HL-60 (cell line): ENCODE measurements at places on chromosomes 11 and 22.

- no peak for DNase-seq
Measured at GRCh38 chr22:45334068-45334467, 24.3 kb downstream of the FAM118A start.

DNA sequence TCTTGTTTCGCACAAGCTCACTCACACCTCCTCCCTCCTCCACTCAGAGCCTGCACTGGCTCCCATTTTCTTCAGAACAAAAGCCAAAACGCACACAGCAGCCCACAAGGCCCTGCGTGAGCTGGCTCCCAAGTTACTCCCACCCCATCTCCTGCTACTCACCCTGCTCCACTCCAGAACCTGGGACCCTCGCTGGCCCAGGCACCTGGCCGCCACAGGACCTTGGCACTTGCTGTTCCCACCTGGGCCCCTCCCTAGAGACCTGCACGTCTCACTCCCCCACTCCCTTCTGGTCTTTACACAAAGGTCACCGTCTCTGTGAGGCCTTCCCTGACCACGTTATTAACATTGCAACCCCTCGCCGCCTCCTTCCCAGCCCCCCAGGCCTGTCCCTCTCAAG is 945 bp upstream of the MFNG start:
- no peak for DNase-seq

DNA sequence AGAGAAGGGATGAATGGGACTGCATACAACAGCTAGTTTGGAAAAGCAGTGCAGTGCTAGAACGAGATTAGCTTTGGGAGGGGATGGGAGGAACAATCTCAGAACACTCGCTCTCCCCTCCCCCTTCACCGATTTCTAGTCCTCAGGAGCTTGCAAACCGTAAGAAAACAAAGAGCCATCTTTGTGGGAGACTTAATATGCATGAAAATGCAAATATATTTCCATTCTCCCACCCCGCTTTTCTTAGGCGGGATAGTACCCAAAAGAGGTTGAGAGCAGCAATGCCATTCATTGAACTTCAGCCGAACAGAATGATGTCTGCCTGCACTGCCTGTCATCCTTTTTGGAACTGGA is 1.1 kb downstream of the SPINDOC start:
- no peak for DNase-seq

DNA sequence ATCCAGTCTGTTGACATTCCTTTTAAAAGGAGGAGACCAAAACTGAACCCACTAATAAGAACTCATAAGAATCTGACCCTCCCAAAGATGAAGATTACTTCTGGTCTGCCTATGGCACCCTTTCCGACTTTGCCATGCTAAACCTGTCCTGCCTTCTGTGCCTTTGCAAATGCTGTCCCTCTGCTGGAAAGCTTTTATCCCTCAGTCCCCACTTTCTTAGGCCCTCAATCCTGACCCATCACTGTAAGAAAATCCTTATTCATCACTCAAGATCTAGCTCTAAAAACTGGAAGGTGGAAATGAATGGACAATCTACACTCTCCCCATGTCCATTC is 10.4 kb downstream of the MPZL3 start:
- no peak for DNase-seq

DNA sequence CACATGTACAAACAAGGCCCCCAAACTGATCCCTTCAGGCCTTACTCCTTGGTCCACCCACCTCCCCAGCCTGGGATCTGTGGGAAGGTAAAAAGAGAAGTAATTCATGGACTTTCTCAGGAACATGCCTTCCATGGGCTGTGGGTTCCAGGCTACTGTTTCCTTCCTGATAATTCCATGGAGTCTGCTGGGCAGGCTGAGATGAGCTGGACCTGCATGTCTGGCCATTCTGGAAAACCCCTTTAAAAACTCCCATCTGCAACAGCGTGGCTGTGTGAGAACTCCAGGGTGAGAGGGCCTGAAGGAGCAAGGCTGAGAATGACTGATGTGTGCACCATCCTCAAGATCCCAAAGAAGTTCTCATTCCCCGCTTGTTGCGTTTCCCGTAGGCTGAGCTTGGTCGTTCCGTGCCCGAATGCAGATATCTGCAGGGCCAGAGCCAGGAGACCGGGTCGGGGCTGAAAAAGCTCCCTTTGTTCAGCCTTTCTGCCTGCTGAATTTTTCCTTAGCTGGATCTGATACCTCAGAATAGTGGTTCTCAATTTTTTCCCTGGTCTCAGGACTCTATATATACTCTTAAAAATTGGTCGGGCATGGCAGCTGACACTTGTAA is 72.9 kb downstream of the NAT10 start:
- no peak for DNase-seq

DNA sequence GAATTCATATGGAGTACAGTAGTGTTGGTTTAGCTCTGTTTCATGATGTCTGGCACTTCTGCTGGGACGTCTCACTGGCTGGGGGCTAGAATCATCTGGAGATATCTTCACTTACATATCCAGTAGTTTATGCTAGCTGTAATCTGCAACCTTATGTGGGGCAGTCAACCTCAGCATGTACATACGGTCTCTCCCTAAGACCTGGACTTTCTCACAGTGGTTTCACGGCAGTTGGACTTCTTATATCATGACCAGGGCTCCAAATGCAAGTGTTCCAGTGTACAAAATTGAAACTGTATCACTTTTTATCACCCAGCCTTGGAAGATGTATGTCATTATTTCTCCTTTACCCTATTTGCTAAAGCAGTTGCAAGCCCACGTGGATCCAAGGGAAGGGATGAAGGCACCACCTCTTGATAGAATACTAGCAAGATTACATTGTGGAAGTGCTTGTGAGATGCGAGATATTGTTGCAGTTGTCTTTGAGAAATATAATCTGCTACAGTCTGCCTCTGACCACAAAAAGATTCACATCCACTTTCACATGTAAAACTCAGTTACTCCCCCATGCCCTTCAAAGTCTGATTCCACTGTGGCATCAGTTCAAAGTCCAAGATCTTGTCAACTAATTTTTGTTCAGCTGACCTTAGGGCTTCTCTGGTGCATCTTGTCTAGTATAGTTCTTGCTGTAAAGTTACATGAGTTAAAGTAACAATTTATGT is 316.6 kb upstream of the NCAM1 start:
- DNase-seq, result no peak

DNA sequence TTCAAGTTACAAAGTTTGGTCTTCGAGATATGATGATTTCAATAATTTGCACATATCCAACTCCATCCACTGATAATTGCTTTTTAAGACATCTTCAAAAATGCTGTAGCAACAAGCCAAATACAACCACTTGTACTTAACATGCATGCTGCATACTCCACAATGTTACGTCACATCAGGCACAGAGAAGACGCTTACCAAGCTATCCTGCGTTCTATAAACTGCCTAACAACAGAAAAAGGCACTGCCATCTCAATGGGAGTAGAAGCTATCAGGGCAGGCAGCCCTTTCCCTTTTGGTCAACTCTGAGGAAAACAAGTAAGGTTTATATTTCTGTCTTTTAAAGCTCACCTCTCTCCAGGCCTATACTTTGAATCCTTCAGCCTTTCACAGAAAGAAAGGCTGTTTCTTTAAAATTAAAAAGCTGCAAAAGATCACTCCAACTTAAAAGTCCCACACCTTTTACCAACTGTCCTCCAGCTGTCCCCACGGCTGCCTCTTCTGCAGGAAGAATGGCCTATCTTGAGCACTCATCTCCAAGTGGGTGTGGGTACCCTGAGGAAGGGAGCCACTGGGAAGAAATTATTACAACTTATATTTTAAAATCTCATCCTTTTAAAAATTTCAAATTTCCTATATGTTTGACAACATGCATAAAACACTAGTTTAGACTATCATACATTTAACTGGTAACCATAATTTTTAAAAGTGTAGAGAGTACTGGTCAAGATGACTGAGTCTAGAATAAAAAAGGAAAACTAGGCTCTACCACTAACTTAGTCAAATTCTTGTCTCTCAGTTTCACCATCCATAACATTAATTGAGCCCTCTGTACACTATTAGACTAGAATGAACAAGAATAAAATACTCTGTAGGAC is 14.5 kb downstream of the PHF21A start:
- DNase-seq, result peak; percentile 63

- no peak for DNase-seq
Measured at GRCh38 chr11:75246671-75247350, 6.2 kb downstream of the TPBGL start.

DNA sequence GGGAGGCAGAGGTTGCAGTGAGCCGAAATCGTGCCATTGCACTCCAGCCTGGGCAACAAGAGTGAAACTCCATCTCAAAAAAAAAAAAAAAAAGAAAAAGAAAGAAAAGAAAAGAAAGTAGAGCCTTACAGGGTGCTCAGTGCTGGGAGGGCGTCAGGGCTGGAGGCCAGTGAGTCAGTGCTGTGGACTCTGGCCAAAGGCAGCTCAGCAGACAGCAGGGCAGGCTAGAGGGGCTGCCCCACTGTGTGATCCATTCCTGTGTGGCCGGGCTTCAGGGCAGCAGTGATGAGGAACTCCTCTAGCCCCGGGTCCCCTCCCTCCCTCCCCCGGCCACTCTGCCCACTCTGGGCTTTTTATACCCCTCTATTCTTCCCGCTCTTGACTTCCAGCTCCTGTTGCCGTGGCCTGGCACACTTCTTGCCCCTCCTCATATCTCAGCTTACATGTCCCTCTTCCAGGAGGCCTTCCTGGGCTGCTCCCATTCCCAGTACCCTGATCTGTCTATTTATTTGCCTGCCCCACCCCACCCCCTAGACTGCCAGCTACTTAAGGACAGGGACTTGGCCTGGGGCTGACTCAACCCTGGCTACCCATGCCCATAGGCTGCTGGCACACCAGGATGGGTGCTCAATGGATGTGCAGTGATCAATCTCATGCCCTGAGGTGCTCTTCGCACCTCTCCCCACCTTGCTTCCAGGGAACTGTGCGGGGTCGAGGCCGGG is 10.1 kb downstream of the SYT12 start:
- no peak for DNase-seq

DNA sequence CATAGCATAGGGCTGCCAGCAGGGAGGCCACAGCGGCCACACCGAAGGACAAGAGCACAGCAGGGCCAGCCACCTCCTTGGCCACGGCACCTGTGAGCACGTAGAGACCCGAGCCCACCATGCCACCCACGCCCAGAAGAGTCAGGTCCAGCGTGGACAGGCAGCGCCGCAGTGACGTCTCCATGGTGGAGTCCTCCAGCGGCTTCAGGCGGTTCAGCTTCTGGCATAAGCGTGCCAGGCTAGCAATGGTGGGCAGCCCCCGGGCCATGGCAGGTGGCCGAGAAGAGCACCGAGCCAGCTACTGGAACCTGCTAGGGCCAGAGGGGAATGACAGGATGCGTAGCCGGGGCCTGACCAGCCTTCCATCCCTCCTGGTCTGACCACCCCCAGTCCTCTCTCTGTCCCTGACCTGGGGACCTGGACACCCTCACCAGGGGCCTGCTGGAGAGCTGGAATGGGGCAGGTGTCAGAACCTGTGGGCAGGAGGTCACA is 770 bp downstream of the SLC7A4 start:
- no peak for DNase-seq

DNA sequence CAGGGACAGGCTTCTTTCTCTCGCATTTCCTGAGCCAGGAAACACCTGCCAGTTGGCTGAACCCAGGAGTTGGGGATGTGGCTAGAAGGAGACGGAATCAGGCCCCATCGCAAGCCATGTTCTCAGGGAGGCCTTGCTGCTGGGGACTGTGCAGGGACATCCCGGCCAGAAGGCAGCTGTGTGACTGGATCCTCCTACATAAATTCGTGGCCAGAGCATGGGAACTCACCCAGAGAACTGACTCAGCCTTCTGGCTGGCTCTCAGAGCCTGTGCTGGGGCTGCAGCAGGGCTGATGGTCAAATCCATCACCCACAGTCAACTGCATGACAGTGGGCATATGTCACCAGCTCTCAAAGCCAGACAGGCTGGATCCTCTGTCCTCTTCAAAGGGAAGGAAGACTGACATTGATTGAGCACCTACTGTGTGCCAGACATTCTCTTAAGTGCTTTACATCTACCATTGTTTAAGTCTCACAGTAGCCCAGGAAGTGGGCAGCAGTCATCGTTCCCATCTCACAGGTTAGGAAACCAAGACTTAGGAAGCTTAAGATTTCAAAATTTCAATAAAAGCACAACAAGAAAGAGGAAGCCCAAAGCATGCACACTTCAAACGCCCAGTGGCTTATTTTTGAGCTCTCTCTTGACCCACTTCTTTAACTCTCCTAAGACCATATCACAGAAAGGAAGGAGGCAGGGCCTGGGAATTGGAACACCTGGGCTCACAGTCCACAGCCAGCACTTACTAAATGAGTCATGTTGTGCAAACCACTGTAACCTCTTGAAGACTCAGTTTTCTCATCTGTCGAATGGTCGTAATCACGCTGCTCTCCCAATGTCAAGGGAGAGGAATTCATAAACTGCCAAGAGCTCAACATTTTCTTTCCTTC is 30.9 kb upstream of the CACNG2 start:
- DNase-seq, result no peak

DNA sequence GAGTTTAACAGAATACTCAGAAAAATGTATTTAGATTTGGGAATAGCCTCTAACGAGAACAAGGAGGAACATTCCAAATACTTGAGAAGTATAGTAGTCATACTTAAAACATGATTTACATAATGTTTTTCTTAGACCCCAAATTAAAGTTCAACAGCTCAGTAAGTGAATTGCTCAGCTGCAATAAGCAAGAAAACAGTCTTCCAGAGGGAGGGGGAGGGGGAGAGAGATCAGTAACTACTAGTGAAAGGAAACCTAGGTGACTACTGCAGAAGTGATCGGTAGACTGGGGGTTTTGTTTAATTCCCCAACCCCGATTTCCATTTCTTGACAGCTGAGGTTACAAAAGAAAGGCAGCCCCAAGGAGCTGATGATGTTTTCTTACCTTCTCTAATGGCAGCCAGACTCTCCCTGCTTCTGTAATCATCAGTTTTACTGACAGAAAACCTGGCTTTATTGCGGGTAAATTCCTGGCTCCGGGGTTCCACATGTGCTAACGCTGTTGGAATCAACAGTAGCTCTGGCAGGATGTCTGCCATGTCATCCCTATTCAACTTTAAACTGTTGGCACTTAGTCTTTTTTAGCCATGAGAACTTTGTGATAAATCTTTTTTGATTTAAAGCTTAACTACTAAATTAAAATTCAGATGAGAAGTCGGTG is 82.4 kb upstream of the BIRC3 start:
- DNase-seq, result no peak
